SHP77 treated with DMSO at 0.1 percent for 48 hours (cell line): ENCODE measurements at places on chromosomes 3 and 15.

- no peak for DNase-seq
Observed at GRCh38 chr3:53104762-53105161, 25.5 kb downstream of the RFT1 start.

DNA sequence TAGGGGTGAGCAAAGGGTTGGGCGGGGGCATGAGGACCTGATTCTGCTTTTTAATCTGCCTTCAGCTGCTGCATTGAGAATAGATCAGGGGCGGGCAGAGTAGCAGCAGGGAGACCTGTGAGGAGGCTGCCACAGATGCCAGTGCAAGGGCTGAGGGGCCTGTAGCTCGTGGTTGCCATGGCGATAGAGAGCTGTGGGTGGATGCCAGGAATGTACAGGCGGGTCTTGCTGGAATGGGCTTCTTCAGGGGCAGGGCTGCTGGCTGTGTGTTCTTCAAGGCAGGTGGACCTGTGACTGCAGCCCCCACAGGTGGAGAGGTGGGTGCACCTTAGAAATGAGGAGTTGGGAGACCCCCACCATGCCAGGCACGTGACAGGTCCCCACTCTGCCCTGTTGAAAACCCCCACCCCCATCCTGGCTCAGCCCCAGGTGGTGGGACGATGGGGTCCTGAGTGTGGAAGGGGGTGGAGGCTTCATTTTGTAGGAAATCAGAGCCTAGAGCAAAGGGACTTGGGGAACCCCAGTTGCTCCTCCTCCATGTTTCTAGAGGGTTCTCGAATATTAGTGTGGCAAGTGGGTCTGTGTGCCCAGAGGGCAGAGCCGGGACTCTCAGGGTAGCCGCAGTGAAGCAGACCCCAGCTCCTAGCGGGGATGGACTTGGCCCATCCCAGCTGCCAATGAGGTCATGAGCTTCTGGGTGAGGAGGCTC, 38.3 kb downstream of the SLC6A6 start:
- DNase-seq: no peak

DNA sequence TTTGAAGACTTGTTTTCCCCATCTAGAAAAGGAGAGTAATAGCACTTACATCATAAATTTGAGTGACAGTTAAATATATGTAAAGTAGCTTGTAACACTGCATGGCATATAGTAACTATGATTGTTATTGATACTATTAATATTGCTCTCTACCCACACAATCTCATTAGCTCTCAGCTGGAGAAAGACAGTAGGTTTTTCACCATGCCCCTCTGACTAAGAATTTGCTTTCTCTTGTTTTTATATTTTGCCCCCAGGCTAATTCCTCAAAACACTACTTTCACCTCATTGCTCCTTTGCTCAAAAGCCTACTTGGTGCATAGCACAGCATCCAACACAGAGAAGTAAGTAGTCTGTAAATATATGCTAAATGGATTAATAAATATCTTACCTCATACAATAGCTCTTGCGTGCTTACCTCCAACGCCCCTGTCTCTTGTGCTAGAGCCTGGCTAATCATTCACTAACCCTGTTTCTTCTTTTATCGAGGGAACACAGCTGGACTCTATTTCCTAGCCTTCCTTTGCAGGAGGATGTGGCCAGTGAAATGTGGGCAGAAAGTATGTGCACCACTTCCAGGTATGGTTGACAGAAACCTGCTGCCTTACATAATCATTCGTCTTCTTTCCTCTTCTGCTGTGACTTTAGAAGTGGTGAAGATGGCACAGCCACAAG, 190.0 kb downstream of the PLCH1 start:
- DNase-seq: no peak

DNA sequence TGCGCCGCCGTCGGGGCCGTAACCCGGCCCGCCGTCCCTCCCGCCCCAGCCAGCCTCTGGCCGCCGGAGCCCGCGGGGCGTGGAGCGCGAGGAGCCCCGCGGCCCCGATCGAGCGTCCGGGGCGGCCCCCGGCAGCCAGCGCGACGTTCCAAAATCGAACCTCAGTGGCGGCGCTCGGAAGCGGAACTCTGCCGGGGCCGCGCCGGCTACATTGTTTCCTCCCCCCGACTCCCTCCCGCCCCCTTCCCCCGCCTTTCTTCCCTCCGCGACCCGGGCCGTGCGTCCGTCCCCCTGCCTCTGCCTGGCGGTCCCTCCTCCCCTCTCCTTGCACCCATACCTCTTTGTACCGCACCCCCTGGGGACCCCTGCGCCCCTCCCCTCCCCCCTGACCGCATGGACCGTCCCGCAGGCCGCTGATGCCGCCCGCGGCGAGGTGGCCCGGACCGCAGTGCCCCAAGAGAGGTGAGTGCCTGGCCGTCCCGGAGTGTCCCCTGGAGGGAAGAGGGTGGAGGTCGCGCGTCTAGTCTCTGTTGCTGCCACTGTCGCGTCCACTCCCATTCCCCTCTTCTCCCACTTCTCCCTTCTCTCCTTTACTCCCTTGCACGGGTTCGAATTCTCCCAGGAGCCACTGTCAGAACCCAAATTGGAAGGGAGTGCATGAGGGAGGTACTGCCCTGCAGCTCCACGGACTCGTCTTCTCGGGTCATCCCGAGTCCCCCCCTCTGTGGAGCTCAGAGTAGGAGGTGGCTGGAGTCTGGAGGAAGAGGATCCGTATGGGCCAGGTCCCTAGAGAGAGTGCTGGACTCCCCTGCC, 585 bp downstream of the CSK start:
- DNase-seq: no peak

DNA sequence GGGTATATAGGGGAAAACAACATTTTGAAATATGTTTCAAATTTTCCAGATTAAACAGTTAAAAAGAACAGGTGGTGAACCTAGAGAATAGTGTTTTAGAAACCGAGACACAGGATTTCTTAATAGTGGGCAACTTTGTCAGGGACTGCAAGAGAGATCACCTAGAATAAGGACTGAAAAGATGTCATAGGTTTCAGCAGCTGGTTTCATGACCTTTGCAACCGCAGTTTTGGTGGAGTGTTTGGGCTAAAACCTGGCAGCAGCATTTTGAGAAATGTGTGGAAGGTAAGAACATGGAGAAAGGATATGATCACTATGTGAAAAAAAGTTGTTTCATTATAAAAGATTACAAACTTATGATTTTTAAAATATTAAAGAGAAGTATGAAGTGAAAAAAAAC, 34.9 kb downstream of the PRKCI start:
- DNase-seq: no peak

DNA sequence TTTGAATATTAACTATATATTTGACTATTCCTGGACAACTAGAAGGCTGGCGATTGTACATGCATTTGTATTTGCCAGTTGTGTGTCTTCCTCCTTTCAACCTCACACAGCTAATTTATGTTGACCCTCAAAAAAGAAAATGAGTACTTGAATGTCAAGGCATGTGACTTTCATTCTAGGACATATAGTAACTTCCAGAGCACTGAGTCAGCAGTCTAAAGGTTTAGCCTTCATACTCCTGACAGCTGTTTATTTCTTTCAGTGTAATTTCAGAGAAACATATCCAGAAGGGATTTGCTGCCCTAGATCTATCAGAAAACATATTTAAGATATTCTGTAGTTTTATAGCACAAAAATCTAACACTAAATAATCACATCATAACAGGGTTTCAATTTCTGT, 74.6 kb upstream of the GOLGA8J start:
- DNase-seq: no peak

GRCh38 chr3:141895731-141896130, 19.3 kb downstream of the ATP1B3 start:
- no peak for DNase-seq

DNA sequence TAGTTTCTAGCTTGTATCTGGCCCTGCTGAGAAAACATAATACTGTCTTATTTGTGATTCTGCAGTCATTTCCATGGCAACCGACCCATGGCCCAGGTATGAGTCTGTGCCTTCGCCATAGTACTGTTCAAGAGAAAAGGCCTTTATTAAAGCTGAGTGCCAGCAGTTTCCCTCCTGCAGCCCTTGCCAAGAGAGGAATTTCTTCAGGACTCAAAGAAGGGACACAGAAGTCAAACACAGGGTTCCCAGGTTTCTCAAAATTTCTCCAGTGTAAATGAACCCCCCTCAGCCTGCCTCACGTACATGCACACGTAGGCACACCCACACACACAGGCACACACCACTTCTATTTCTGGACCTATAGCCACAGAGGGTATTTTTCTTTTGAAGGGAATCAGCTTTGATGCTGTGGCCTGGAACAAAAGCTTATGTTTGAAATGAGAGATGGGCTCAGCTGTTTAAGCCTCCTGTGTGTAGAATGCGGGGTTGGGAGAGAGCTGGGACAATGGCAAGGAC, 269.2 kb downstream of the PDCD6IP start:
- no peak for DNase-seq

- no peak for DNase-seq
Observed at GRCh38 chr3:59908701-59909100, 858.9 kb upstream of the CFAP20DC start.

DNA sequence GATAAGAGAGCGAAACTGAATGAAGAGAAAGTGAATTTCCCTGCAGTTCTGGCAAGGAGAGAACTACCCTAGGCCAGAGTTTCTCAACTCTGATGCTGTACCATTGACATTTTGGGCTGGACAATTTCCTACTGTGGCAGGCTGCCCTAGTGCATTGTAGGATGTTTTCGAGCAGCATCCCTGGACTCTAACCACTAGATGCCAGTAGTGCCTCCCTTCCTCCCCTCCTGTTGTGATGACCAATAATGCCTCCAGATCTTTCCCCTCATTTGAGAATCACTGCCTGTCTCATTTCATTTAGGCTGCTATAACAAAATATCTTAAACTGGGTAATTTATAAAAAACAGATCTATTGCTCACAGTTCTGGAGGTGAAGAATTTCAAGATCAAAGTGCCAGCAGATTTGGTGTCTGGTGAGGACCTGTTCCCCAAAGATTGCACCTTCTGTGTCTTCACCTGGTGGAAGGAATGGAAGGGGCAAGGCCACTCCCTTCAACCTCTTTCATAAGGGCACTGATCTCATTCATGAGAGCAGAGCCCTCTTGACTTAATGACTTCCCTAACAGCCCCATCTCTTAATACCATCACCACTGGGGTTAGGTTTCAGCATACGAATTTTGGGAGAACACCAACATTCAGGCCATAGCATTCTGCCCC, 188.9 kb upstream of the MEIS2 start:
- no peak for DNase-seq

GRCh38 chr15:60605879-60606307, 127.0 kb upstream of the ICE2 start:
- DNase-seq: no peak

GRCh38 chr3:107221856-107222255, 155.4 kb upstream of the CCDC54 start:
- DNase-seq: no peak

DNA sequence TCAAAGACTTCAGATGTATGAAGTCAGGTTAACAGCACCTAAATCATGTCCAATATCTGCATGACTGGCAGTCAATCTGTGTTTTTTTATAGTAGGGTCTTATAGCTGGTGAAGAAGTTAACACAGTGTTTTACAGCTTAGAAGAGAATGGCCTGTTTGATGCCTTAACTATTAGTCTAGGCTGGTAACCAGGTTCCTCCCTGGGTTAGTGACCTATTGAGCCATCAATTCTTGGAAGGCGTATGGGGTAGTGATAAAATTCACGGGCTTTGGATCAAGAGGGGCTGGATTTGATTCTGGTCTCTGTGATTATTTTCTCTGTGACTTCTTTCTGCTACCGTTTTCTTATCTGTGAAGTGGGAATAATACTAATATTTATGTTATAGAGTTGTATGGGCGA, 16.0 kb upstream of the TNFSF10 start:
- DNase-seq: no peak

DNA sequence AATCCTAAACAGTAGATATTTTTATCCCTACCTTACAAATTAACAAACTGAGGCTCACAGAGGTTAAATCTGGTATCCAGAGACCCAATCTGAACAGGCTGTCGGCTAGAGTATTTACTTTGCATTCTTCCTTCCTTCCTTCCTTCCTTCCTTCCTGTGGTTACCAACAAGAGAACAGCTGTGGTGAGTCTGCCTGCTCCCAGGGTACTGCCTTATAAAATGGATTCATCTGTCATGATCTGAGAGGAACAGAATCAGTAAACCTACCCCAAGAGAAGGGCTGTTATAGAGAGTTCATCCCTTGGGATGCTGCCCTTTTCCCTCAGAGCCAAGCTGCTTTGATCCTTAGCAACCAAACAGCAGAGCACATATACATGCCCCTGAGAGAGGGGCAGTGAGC, 3.6 kb downstream of the GADL1 start:
- DNase-seq: no peak

- DNase-seq: no peak
Observed at GRCh38 chr3:142213298-142213697, 12.1 kb downstream of the GK5 start.

DNA sequence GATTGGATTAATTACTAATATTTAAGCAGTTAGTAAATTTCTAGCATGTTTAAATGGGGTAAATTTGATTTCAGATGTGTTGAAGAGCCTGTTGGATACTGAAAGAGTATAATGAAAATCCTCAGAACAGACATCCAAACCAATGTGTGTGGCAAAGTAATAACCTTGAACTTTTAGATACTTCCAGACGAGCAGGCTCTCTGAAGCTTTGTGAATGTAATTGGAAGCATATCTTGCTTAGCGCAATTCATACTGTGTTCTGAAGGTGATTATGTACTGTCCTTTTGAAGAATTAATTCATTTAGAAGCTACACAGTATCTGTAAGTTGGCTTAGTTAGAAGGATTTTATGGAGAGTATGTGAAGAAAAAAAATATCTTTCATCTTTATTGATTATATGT, 161.8 kb downstream of the CBLB start:
- no peak for DNase-seq

DNA sequence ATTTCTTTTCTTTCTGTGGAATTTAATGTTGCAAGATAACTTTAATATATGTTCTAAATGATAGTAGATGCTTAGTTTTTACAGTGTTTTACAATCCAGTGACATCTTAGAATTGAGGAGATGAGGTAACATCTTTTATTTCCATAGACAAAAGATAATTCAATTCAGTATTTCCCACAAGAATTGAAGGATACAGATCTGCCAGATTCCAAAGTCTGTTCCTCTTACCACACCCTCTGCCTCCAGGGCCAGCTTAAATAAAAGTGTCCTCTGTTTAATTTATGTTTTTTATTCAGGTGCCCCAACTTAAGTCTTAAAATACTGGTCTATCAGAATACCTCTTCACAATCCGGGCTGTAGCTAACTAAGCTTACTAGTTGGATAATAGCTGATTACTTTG, 6.5 kb downstream of the STT3B start:
- no peak for DNase-seq

- DNase-seq: no peak
Observed at GRCh38 chr3:159857840-159858239, 130.8 kb upstream of the IL12A start.
